ENCODE measurements at places on chromosomes 11 and 22. TPM values are rescaled to one million over a fixed set of nuclear protein-coding genes. Genes with fewer than 3 reads are reported as not detected.

DNA sequence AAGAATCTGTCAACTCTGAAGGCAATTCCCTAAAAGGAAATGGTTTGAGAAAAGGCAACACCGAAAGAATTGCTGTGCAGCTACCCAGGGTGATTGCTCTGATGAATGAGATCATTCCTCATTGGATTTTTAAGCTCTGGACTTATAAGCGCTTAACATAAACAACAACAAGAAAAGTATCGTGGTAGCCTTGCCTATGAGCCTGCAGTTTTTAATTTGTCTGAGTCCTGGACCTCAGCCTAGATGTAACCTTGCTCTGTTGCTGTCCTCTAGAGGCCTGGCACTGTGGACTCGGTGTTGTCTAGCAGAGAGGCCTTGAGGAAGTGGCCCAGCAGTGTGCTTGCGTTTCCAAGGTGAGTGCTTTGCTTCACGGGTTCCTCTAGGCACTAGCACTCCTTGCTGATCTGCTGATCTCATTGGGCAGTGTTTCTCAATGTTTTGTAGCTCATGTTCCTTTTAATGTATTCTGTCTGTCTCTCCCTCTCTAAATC is 20.4 kb downstream of the CCDC81 start:
- no peaks in the 10 kb centered on the region for H3K4me1 ChIP-seq
- H3K27me3 ChIP-seq = no peaks in the 10 kb centered on the region
- H3K4me3 ChIP-seq = no peak overlapping the region
- no peak for DNase-seq
- no peak overlapping the region for H3K27ac ChIP-seq
- H3K36me3 ChIP-seq = no peaks in the 10 kb centered on the region

DNA sequence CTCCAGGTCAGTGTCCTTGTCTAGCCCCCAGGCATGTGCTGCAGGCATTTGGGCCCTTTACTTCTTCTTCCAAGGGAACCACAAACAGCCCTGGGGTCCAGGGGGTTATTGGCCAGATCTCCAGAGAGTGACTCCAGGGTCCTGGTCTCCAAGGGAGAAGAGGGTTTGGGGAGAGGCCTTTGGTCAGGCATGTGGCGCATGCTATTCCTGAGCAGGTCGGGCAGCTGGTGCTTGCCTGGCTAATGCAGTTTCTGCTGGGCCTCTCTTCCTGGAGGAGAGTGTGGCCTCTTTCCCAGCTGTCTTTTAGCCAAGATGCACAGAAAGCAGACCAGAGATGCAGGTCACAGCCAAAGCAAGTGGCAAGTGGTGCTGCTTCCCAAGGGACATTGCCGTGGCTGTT is 3.8 kb upstream of the RFPL2 start:
- DNase-seq = no peak
- H3K27ac ChIP-seq = no peak overlapping the region
- H3K4me1 ChIP-seq = peaks cover 33% of the 10 kb centered on the region
- no peaks in the 10 kb centered on the region for H3K27me3 ChIP-seq
- H3K4me3 ChIP-seq = no peak overlapping the region

SWAP70 gene
- total RNA-seq = 20.6 TPM

DDI1 gene
- total RNA-seq = not detected
